ENCODE measurements at places on chromosomes 3 and 15.

DNA sequence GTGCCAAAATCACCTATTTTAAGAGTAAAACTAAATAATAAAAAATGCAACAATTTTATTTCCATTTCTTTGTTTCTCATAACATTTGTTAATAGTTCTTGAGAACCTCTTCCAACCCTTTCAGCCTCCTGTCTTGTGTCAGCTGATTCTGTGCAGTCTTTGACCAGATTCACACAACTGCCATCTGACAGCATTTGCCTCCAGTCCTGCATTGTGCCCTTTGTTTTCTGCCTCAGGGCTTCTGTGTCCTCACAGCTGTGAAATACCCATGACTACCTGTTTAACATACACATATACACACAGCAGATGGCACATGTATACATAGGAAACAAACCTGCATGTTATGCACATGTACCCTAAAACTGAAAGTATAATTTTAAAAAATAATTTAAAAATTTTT lies 13.2 kb upstream of the CNTN6 start:
- no peak for DNase-seq

GRCh38 chr3:188439080-188439479 lies 285.1 kb downstream of the LPP start:
- peak; percentile 35 for DNase-seq

GRCh38 chr15:68542771-68543164 lies 36.0 kb upstream of the CORO2B start:
- no peak for DNase-seq

GRCh38 chr15:100114100-100114499 lies 227.7 kb downstream of the ADAMTS17 start:
- DNase-seq, result no peak

DNA sequence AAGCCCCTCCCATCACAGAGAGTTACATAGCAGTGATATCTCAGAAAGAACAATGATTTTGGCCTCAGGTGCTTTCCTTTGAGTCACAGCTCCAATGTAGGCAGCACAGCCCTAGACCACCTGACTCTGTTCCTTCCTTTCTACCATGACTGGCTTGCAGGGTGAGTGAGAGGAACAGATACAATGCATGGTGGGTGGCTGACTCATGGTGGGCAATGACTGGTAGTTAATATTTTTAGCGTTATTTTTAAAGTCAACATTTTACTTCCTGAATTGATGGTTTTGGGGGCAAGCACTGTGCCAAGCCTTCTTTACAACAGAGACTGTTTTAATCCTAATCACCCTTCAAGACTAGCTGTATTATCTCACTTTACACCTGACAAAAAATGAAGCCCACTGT lies 32.8 kb upstream of the ST3GAL6 start:
- DNase-seq, result peak; percentile 43

DNA sequence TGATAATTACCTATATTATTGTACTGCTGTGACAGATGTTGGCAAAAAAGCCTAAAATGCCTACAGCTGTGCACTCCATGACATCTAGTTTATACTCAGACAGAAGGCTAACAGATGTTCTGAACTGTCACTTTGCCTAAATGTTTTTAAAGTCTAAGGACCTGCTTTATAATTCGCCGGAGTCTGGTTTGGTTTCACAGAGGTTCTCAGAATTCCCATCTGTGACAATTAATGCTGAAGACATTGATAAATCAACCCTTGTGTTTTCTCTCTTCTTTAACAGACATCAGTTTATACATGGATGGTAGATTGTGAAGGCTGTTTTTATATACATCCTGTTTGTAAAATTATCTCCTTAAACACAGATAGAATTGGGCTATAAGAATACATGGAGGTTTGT lies 19.8 kb upstream of the SOX2 start:
- DNase-seq, result no peak

DNA sequence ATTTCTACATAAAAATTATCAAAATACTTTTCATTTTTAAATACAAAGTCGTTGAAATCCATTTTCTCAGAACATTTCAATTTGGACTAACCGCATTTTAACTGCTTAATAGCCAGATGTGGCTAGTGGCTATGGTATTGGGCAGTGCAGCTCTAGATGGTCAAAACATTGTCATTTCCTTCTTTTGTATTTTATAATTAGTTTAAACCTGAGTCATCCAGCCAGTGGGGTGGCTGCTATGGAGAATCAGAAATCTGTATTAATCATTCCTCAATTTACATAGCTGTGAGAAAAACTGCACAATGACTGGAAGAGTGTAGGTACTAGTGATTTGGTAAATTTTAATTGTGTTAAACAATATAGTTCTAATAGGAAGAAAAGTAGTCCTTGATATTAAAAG lies 245.3 kb downstream of the PDZRN3 start:
- DNase-seq, result no peak

- no peak for DNase-seq
Observed at GRCh38 chr3:31466866-31467265, 65.9 kb upstream of the STT3B start.

DNA sequence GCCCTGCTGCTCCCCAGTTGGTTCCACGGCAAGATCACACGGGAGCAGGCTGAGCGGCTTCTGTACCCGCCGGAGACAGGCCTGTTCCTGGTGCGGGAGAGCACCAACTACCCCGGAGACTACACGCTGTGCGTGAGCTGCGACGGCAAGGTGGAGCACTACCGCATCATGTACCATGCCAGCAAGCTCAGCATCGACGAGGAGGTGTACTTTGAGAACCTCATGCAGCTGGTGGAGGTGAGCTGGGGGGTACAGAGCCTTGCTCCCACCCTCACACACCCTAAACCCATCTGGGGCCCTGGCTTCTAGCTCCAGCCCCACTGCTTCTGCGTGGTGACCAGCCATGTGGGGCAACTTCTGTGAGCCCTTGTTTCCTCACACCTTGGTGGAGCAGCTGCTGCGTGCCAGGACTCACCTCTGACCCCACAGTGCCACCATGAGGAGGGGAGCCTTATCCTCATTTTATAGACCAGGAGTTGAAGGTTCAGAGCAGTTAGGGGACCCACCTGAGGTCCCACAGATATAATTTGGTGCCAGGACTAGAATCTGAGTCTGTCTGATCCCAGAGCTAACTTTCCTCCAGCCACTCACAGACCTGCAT lies 13.3 kb upstream of the LMAN1L start:
- no peak for DNase-seq

GRCh38 chr3:77348244-77348855 lies 308.5 kb downstream of the ROBO2 start:
- peak; percentile 24 for DNase-seq

- no peak for DNase-seq
Observed at GRCh38 chr3:109337393-109337792, at the start of gene DPPA4. Gene DPPA4, minus strand, starts transcription at chr3:109337546. Its CDS starts 29 bp downstream, at chr3:109337517.

DNA sequence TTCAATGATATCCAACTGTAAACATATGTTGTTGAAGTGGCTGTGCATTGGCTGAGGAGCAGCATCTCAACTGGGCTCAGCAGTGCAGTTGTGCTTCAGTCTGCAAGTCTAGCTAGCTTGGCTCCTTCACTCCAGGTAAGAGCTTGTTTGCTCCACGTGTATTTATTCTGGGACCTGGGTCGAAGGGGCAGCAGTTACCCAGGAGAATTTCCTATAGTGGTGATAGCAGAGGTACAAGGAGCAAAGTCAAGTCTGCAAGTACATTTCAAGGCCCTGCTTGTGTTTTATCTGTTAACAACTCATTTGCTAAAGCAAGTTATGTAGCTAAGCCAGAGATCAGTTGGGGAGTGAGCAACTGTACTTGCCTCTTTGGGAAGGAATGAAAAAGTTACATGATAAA lies 286.2 kb upstream of the UMPS start:
- DNase-seq, result no peak

DNA sequence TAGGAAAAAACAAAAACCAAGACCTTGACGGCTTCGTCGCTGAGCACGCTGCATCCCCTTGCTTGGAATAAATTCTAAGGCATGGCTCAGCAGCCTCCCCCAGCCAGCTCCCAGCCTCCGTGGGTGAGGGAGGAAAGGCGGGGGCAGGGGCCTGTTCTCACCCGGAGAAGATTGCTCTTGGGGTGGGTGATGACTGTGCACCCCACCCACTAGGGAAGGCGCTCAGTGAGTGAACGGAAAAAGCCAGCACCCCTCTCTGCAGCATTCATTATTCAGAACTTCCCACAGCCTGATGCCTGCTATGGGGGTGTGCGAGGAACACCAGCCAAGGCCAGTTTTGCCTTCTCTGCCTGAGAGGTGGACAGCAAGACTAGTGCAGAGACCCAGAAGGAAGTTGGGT lies 19.3 kb upstream of the NTRK3 start:
- DNase-seq, result no peak

DNA sequence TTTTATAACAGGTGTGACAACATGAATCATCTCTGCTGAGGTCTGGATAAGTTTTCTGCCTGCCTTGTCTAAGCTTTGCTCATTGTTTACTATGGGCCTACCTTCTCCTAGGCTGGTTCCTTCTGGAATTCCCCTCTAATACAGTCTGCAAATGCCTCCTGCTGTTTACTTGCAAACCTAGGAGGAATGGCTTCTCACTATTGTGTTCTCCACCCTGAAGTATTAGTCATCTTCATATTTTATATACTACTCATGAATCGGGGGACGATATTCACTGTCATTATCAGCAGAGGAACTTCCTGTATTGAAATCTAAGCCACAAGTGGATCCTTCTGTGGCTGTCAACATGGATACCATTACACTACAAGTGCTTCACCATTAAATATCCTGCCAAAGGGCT lies 154.8 kb downstream of the PLCL2 start:
- DNase-seq, result peak; percentile 42

GRCh38 chr15:30030345-30030744 lies 52.4 kb upstream of the GOLGA8J start:
- no peak for DNase-seq

- no peak for DNase-seq
Observed at GRCh38 chr15:79130535-79131130, 40.1 kb upstream of the RASGRF1 start.

DNA sequence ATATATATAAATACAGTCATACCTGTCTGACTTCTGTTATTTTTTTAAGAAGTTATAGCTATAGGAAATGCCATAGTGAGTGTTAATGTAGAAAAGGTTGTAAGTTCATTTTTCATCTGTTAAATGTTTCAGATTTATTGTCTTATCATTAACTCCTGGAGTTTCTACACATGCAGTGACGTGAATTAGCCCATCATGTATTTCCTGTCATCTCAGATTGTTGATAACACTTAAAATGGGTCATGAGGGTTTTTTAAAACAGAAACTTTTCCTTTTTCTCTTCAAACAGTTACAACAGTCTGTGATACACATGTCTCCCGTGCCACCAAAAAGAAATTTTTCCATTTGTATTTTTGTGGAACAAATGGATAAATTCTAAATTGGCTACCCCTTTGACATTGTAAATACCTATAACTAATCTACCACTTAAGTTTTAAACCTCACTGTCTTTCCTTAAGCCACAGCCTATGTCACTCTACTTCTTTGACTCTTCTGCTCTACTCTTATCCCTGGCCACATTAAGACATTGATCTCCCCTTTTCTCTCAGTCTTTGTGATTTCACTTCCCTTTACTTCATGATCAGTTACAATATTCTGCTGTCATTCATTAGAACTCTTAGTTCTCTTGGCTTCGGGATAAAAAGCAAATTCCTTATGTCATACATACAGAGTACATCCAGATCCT lies 89.1 kb downstream of the NEO1 start:
- no peak for DNase-seq

All from Calu3 (cell line).